Activated CD4-positive, alpha-beta T cell treated with anti-CD3 and anti-CD28 coated beads, Interleukin-2, amount 10 ng/mL, durations not matched to agents 24 days and 14 days (primary cell): ENCODE measurements at places on chromosomes 2 and 18. TPM values are rescaled to one million over a fixed set of nuclear protein-coding genes. Genes with fewer than 3 reads are reported as not detected.

CD226 gene
- total RNA-seq: 121 and 123 TPM in 2 replicates

ATL2 gene
- 58.1 and 67.3 TPM in 2 replicates for total RNA-seq

SLC9A2 gene
- total RNA-seq: not detected in 2 replicates

DLX1 gene
- not detected in 2 replicates for total RNA-seq

MOCOS gene
- 0.21 and 0.57 TPM in 2 replicates for total RNA-seq

UGT1A5 gene
- total RNA-seq: not detected in 2 replicates

ABCG8 gene
- total RNA-seq: not detected in 2 replicates

CCBE1 gene
- not detected in 2 replicates for total RNA-seq

SULT1C2 gene
- total RNA-seq: not detected in 2 replicates

ANKRD30BL gene
- not detected in 2 replicates for total RNA-seq

CD8B2 gene
- 0.09 and 0.12 TPM in 2 replicates for total RNA-seq

B4GALT6 gene
- 2.4 and 2.8 TPM in 2 replicates for total RNA-seq
